ENCODE measurements at places on chromosomes 5 and 9.

GRCh38 chr5:75049456-75050351 is 2.7 kb downstream of the GCNT4 start:
- DNase-seq, result peak; percentile 62

DNA sequence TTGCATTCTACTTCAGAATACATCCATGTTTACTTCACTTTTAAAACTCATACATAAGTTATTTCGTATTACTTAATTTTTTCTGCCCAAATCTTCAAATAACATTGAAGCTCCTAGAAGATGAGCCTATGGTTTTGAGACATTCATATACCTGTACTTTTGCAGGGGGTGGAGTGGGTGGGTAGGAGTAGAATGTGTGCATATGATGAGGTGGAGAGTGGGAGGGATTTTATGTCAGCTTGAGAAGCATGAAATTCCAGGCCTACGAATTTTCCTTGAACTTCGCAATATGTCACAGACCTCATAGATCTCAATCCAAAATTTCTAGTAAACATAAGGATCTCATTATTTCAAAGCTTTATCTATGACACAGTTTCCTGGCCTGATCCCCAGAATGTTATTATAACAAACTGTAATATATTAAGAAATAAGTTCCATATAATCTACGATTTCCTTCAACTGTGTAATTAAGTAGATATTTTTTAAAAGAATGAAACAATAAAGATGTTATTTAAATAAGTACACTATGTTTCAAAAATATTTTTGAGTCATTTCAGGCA is 19.7 kb upstream of the MOB3B start:
- DNase-seq, result no peak

- DNase-seq, result no peak
Measured at GRCh38 chr5:385321-385720, 57.7 kb upstream of the EXOC3 start.

GRCh38 chr9:113502427-113503034 is 39.0 kb downstream of the RGS3 start:
- no peak for DNase-seq

DNA sequence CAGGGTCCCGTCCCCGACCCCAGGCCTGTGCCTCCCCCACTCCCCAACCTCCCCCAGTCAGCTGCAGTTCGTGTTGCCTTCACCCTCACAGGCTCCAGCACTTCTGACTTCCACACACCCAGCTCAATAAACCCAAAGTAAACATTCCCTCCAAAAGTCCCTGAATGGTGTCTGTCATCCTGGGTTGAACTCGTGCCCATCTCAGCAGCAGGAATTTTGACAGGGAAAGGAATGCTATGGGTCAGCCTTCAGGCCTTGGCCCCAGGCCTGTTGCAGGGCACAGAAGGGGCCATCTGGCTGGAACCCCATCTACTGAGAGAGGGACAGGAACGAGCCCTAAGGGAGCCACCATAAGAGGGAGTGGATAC is 29.6 kb upstream of the CNOT6 start:
- no peak for DNase-seq

- no peak for DNase-seq
Measured at GRCh38 chr9:113935677-113936380, 59.7 kb downstream of the ZNF618 start.

GRCh38 chr5:39661026-39661779 is 236.4 kb upstream of the DAB2 start:
- no peak for DNase-seq

DNA sequence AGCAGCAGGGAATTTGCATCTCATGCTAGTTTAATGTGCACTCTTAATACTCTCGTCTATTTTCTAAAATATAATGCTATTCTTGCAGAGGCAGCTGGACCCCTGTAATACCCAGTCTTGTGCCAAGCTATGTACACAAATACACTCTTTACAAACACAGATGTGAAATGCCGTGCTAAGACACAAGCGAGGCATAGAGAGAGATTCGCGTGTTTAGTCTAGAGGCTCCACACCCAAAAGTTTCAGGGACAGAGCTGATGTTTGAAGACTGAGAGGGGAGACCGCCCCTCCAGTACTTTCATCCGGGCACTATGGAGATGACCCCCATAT is 1.2 kb downstream of the DPYSL3 start:
- DNase-seq, result peak; percentile 58

- DNase-seq, result no peak
Measured at GRCh38 chr5:76337953-76338451, 65.1 kb upstream of the IQGAP2 start.

GRCh38 chr9:107237873-107238272 is 45.2 kb upstream of the RAD23B start:
- no peak for DNase-seq

GRCh38 chr9:94212091-94212490 is 47.0 kb upstream of the ZNF169 start:
- DNase-seq, result no peak

- no peak for DNase-seq
Measured at GRCh38 chr5:78811866-78812265, 163.3 kb upstream of the LHFPL2 start.

DNA sequence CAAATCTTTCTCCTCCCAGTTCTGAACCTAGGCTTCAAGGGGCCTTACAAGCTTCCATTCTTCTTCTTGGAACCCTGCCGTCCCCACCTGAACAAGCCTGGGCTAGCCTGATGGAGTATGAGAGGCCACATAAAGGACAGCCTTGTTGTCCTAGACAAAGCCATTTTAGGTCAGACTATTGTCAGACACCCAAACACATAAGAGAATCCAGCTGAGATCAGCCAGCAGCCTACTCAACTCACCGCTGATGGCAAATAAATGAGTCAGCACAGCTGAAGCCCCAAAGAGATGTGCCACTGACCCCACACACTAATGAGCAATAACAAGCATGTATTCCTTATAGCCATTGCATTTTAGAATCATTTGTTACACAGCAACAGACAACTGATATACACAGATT is 33.8 kb downstream of the SVEP1 start:
- DNase-seq, result no peak

- no peak for DNase-seq
Measured at GRCh38 chr5:943201-943917, 50.7 kb downstream of the TRIP13 start.

GRCh38 chr9:37295178-37295577 is 127.3 kb upstream of the GRHPR start:
- DNase-seq, result no peak

DNA sequence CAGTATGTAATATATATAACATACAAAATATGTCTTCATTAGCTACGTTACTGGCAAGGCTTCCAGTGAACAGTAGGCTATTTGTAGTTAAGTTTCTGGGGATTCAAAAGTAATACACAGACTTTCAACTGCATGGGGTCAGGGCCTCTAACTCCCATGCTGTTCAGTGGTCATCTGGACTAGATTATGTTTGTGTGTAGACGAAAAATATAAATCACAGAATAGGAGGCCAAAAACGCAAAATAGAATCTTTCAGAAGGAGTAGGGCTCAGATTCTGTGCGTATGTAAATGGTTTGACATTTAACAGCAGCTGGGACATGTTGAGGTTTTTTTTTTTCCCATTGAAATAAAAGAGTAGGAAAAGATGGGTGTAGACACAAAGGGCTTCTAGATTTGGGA is 1048.7 kb upstream of the WWC1 start:
- no peak for DNase-seq

- no peak for DNase-seq
Measured at GRCh38 chr5:74357827-74358226, 282.7 kb downstream of the ENC1 start.

GRCh38 chr5:74127381-74128320 is 501.7 kb downstream of the ARHGEF28 start:
- DNase-seq, result no peak

- DNase-seq, result no peak
Measured at GRCh38 chr9:69555802-69556201, 116.4 kb downstream of the APBA1 start.

DNA sequence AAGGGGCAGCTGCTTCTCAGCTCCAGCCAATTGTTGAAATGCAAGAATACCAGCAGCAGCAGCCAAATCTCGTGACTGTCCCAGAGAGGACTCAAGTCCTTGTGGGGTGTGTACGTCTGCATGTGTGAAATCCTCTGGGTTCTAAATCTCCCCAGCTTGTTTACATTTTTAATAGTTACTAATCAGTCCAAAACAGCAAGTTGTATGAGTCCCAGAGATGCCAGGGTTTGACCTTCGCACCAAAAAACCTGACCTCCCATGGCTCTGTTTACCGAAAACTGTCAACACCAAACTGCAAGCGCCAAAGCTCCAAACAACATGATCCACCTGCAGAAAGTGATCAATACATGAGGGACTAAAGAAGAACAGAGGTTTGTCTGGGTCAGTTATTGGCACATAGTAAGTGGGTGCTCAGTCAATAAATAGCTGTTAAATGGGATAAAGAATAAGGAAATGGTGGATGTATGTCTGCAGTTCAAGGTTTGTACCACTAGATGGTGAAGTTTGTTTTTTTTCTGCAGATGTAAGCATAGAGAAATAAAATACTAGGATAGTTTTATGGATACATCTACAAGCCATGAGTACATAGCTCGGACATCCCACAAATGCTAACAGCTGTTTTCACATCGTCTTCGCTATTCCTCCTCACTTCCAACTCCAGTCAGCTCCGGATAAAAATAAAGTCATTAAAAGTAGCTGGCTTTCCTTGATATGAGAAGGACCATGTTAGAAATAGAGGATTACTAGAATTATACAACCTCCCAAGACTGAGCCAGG is 85.3 kb upstream of the ADRB2 start:
- DNase-seq, result peak; percentile 62

DNA sequence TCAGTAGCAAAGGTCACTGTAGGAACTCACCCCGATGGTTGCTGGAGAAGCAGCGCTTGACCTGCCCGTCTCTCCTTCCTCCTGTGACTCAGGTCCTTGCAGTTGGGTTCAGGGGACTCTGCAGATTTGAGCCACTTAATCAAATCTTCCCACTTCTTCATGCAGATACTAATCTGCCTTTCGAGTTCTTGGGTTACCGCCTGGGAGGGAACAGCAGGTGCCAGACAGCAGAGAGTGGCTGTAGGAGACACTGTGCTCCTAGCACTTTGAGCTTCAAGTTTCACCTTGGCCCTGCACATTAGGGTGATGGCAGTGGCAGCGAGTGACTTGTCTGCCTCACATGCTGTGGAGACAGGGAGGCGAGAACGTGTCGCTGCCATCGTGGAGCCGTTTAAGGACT is 478.3 kb downstream of the PSAT1 start:
- DNase-seq, result no peak

- DNase-seq, result no peak
Measured at GRCh38 chr5:93674866-93675459, 66.4 kb downstream of the POU5F2 start.

GRCh38 chr9:98977246-98977714 is 33.6 kb downstream of the COL15A1 start:
- no peak for DNase-seq

DNA sequence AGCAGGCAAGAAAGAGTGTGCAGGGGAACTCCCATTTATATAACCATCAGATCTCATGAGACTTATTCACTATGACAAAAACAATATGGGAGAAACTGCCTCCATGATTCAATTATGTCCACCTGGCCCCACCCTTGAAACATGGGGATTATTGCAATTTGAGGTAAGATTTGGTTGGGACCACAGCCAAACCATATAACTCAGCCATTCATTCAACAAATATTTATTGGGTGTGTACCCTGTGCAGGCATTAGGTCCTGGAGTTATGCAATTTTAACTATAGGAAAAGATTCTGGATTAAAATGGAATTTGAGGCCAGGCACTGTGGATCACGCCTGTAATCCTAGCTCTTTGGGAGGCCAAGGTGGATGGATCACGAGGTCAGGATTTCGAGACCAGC is 124.2 kb upstream of the GAS1 start:
- DNase-seq, result no peak

DNA sequence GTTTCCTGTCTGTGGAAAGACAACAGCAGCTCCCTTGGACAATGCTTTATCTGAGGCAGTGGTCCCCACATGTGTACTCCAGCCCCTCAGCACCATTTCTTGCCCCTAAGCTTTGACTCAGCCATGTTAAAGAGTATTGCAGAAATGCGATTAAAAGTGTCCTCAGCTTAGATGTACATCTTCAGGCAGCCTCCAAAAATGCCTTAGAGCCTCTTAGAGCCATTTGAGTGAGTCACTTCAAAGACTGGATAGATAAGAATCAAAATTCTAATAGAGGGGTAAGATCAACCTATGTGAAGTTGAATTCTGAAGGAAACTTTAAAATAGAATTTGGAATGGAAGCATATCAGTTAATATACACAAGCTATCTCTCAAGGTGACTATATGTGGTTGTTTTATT is 296.3 kb downstream of the ADAMTS6 start:
- no peak for DNase-seq

GRCh38 chr5:60077292-60077691 is 183.8 kb upstream of the PDE4D start:
- no peak for DNase-seq

DNA sequence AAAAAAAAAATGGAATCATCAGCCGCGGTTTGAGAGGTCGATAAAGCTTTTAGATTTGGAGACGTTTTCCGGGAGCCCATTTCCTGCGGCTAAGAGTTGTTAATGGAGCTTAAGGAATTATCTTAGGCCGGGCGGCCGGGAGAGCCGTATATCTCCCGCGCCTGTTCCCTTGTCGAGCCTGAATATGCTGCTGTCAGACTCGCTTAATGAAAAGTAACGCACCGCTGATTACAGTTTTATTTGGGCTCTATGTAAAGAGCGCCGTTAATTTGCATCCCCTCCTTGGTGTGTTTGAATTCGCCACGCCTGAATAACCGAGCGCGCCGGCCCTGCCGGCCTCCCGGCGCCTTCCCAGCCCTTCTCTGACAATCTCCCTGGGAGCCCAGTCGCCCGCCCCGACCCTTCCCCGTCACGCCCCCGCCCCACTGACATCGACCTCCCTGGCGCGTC is 7.9 kb downstream of the IRX4 start:
- DNase-seq, result no peak

- no peak for DNase-seq
Measured at GRCh38 chr5:31048282-31049270, 144.9 kb upstream of the CDH6 start.

DNA sequence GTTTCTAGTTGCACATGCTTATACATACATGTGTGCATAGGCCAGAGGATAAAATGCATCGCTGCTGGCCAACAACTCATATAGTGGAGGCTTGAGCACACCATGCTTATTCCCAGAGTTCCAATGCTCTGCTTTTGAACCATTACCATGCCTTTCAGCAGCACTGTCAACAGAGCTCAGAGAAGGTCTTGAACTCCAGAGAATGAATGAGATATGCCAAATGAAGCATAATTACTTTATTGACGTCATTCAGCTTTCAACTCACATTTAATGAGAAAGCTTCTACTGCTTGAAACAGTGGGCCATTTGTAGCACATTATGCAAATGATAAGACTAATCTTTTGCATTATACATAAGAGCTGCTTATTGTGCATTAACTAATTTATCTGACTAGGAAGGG is 765.3 kb upstream of the GRAMD2B start:
- no peak for DNase-seq

GRCh38 chr5:60346393-60346792 is 353.6 kb downstream of the DEPDC1B start:
- DNase-seq, result no peak

DNA sequence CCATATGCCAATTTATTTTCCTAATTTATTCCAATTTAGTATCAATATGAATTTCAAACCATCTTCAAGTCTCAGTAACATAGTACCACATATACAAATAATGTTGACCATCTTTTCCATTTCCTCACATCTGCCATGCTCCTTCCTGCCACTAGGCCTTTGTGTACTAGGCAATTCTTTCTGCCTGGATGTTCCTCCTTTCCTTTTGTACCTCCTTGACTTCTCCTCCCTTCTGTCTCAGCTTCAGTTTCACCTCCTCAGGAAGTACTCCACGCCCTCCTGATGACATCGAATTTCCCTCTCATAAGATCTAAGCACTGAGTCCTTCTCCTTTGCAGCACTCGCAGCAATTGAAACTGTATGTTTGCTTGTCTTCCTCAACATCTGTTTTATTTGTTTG is 53.9 kb downstream of the MEF2C start:
- DNase-seq, result no peak

GRCh38 chr5:160303690-160304089 is 8.7 kb downstream of the CCNJL start:
- DNase-seq, result no peak

Measured in spinal cord (tissue), 10 donors.